ENCODE measurements at places on chromosomes 5 and 9.
A peak's percentile ranks its signal among the peaks of the same experiment; 100 is the strongest.

DNA sequence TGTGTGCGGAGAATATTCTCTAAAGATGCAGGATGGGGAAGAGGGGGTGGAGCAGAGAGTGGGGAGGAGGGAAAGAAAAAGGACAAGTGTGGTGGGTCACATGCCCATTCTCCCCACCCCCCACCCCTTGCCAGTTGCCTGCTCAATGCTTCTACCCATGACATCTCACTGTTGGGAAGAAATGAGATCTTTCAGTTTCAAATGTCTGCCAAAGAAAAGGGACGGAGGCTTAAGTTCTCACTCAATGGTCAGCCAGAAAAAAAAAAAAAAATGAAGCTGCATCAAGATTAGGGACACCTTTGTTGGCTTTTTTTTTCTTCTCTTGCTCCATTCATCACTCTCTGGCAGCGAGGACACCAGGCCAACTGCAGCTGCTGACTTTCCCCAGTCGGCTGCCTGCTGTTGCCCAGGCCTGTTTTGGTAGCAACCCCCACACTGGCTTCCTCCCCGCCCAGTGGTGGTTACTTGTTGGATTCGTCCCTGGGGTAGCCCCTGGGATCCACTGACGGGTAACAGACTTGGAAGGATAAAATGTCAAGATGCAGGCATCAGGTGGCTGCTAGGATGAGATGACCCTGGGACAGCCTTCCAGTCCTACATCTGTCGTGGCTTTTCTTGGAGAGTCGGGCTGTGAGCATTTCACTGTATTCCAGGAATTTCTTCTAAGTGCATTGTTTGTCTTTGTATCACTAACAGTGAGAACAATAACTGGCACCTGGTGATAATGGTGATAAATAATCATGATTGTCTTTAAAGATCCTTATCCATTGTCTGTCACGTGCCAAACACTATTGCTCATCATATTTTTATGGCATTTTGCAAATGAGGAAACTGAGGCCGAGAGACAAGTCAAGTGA, 9.1 kb downstream of the WWC1 start:
- DNase-seq: no peak

DNA sequence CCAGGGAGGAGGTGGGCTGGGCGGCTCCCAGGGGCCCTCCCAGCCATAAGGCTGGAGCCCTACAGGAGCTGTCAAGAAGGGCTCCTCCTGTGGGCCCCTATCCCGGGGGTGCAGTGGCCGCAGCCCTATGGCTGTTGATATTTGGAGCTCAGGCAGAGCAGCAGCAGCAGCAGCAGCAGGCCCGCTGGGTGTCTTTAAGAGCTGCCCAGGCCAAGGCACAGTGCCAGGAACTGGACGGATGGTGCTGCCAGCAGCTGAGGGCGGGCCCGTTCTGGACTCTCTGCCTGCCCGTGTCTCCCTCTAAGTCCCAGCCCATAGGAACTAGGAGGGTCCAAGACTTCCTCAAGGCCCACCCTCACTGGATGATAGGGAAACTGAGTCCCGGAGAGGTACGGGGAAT, 3.6 kb downstream of the AK1 start:
- no peak for DNase-seq

DNA sequence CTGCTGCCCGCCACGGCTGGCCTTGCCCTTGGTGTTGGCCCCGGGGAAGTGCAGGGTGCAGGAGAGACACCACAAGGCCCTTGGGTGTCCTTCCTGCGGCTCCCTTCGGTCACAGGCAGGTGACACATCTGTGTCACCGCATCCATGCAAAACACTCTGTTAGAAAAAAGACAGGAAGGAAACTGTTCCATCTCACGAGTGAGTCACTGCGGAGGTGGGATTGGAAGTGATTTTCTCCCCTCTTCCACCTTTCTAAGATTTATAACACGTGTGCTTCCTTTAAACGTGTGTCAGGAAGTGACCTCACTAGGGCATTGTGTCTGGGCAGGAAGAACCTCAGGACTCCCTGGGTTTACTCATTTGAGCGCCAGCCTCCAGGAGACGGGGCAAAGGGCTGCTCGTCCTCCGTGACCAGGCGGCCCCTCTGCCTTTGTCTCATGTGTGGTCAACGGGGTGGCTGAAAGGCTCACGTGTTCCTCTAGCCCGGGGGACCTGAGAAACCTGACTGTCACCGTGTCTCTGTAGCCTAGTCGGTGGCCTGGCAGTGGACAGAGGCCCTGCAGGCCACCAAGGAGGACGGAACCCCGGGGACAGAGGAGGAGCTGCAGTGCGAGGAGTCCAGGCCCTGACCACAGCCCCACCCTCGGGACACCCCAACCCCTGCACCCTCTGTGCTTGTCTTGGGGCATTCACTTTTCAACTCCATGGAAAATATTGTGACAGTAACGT, 4.9 kb upstream of the LCN1 start:
- DNase-seq: no peak

- no peak for DNase-seq
Measured at GRCh38 chr5:172142709-172143215, 45.3 kb downstream of the STK10 start.

- DNase-seq: no peak
Measured at GRCh38 chr9:114503009-114503408, 2.3 kb downstream of the WHRN start.

- no peak for DNase-seq
Measured at GRCh38 chr5:1648806-1649205, 125.0 kb upstream of the LPCAT1 start.

- no peak for DNase-seq
Measured at GRCh38 chr5:176959051-176959450, 47.5 kb downstream of the UIMC1 start.

DNA sequence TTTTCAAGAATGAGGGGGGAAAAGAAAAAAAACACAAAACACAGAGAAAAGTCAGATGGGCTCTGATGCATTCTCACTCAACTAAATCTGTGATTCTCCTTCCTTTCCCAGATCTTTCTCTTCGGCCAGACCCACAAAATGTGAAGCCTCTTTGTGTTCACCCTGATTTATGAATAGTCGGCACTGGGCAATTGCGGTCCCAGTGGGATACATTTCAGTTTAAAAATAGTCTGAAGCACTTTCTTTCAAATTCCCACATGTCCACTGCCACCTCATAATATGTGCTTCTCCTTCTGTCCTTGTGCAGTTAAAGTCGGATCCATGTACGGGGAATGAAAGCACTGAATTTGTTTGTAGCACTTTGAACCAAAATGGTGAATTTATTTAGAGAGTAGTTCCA, 995.4 kb upstream of the WWC1 start:
- no peak for DNase-seq

DNA sequence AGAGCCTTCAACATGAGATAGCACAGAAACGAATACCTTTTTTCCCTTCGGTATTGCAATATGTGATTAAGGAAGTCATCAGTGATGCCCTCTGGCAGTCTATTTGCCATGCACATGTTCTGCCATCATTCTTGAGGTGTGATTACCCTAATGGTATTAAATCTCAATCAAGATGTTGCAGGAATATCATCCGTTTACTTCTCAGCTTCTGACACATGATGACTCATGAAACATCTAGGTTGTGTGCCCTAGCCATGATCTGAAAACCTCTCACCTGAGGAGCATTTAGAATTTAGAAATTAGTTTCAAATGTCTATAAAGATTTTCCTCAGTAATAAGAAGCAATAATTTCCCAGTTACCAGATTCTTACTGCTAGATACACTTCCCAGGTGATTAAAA, 209.1 kb downstream of the ADGRV1 start:
- DNase-seq: no peak

DNA sequence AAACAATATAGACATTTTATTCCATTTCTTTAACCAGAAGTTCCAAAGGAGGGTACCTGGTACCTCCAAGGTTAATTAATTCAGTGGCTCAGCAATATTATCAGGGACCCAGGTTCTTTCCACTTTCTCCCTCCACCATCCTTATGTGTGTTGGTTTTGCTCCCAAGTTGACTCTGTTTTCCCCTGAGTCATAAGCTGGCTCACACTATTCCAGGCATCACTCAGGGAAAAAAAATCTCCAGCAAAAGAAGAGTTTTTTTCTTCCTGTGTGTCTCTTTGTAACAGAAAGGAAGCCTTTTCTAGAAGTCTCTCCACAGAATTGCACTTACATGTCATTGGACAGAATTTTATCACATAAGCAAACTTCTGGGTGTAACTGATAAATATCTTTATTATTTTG, 31.2 kb upstream of the GALNT10 start:
- no peak for DNase-seq

DNA sequence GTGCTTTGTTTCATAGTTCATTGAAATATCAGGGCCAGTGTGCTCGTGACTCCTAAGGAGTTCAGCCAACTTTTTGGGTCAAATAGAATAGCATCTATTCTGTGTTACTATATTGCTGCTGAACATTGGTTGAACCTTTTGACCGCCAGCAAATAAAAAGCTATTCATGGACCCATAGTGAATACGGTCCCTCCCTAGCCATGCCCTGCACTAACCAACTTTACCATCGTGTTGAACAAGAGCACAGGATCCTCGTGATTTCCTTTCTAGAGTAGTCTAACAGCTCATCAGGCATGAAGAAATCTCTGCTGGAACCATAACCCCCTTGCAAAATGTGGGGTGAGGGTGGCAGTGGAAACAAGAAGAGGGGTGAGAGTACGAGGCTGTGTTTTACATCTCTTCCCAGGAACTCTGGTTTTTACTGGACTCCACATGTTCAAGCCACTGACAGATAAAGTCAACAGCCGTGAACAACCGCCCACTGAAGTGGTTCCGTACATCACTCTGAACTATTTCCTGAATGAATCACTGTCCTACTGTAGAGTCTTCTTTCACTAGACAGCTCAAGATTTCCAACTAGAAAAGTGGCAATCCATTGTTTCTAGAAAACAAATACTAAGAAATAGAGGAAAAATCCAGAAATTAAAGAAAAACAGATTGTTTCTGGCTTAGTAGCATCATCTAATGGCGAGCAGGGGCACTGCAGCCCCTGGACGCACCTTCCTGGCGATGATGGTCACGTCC, 70.1 kb upstream of the SPATA31E1 start:
- peak; percentile 31 for DNase-seq

DNA sequence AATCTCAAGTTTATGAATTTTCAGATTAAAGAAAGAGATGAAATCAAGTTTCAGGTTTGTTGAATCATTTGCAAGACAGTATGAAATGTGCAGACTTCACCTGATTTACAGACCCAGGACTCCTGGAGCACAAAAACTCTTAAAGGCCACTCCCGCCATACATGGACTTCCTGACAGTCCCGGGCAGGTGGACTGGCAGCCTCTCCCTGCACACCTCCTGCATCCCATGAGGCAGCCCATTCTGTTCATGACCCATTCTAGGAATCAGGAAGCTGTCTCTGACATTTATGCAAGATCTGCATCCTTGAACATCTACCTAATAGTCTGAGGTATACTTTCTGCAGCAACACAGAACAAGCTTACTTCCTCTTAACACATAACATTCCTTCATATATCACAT, 5.9 kb downstream of the DDX31 start:
- DNase-seq: no peak

DNA sequence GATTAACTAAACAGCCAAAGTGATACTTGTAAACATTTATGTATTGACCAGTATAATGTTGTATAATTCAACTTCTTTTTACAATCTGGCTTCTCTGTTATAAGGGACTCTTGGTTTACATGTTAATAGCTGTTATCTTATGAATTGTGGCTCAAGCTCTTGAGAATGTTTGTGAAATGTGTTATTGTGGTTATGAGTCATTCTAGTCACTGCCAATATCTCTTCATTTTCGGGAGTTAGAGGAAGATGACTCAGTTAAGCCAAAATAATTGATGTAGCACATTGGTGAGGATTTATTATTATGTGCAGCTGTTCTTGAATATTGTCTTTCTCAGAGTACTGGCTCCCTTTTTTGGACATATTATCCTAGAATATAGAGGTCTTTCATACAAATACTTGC, 655.2 kb upstream of the RIOK2 start:
- no peak for DNase-seq

GRCh38 chr5:5492087-5492933, 69.8 kb downstream of the ICE1 start:
- no peak for DNase-seq

GRCh38 chr5:101782352-101783103, 513.6 kb downstream of the SLCO4C1 start:
- DNase-seq: no peak

GRCh38 chr5:126188804-126189203, 234.4 kb upstream of the GRAMD2B start:
- no peak for DNase-seq

GRCh38 chr9:93459432-93459847, 6.1 kb upstream of the FAM120AOS start:
- no peak for DNase-seq

DNA sequence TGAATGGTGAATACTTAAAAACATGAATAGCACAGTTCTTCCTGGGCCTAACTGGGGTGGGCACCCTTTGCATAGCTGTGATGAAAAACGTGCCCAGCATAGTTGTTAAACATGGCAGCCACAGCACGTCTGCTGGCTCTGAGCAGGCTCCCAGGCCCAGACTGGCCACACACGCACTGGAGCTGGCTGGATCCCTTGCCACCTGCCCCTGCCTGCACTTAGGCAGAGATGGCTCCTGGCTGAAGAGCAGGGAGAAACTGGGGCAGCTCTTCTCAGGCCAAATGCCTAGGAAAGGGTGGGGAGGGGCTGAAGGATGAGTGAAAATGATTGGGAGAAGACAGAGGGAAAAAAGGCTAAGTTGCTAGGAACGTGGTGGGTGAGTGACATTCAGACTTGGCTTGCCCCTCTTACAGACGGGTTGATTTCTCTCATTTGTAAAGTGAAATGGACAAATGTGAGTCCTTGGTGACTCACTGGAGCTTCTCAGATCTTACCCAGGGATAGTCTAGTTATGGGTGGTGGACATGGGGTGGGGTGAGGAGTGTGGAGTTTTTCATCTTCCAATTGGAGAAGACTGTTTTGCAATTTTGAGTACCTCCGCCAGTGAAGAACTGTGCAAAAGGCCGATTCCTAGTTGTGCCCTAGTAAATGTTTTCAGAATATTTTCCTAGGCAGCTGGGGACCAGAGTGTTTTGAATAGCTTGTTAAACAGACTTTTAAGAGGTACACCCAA, 42.4 kb downstream of the TRIO start:
- no peak for DNase-seq

- DNase-seq: no peak
Measured at GRCh38 chr9:211557-211956, 3.1 kb upstream of the DOCK8 start.

DNA sequence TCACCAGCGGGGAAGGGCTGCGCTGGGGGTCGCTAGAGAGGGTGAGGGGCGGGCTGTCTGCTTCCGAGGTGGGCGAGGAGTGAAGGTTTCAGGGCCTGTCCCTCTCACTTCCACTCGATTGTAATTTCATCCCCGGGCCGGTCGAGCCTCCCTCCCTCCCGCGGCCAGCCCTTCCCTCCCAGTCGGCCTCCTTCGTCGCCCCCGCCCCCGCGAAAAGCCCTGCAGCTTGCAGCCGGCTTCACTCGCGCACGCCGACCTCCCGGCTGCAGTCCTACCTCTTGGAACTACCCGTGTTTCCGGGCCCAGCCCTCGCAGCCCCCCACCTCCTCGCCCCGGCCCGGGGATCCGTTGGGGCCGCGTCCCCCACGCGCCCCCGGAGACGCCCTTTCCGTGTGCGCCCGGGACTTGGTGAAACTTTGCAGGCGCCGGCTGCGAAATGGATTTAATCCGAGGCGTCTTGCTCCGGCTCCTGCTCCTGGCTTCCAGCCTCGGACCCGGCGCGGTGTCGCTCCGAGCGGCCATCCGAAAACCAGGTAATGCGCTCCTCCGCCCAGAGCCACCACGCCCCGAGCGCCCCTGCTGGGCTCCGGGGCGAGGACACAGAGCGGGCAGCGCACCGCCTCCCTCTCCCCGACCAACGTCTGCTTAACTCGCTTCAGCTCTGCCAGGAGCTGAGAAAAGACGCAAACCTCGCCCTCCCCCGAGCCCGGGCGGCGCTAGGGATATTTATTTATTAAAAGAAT, at the start of gene EGFLAM:
Gene EGFLAM (plus strand): TSS at position 241 of the 743 bp plus-strand sequence. CDS start 196 bp downstream, at position 437.
- no peak for DNase-seq
